ENCODE measurements at places on chromosomes 12 and 14. TPM values are rescaled to one million over a fixed set of nuclear protein-coding genes. Genes with fewer than 3 reads are reported as not detected.

DNA sequence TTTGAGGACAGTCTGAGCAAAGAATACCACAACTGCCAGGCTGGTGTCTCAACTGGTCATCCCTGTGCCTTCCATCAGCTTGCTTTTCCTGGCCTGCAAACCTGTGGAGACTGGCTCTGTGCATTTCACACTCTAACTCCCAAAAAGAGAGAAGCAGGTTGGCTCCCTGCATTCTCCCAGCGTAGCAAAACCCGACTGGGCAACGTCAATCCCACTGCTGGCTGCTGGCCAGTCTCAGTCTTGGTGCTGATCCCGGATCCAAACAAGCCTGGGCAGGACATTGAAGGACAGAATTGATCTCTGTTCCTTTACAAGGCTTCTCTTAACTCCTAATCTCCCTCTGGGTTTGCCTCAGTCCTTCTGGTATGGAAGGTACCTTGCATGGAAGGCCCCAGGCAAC lies 65.4 kb downstream of the FZD10 start:
- no peak for DNase-seq

- no peak for DNase-seq
These were observed 133.4 kb downstream of the KCNA5 start for GRCh38 chr12:5177096-5177495.

- no peak for DNase-seq
These were observed 3.5 kb upstream of the NID2 start for GRCh38 chr14:52072266-52072780.

DNA sequence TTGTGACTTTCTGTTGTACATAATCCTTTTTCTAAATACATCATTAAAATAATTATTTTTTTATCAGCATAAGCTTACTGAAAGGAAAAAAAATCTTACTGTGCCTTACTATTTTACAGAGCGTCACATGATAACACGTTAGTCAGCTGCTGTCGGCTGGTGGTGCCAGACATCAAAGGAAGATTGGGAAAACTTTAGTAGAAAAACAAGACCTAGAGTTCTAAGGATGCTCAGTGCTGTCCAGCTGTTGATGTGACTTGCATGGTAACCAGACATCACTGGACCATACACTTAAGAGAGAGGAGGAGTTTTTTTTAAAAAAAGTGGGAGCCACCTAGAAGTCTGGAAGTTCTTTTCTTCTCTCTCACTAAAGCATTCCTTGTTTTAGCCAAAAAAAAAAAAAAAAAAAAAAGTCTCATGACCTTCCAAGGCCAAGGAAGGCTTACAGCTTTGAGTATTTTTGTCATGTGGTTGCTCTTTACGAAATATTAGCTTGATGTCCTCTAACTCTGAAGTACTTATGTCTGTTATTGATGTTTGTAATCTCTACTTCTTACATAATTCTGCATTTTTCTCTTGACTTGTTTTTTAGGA lies 4.5 kb downstream of the RASSF8 start:
- no peak for DNase-seq

- no peak for DNase-seq
These were observed 104.3 kb upstream of the TMCC3 start for GRCh38 chr12:94754653-94755052.

GRCh38 chr12:90794212-90794611 lies 160.8 kb downstream of the CCER1 start:
- no peak for DNase-seq

GRCh38 chr12:112843287-112843686 lies 51.7 kb downstream of the RPH3A start:
- DNase-seq = no peak

DNA sequence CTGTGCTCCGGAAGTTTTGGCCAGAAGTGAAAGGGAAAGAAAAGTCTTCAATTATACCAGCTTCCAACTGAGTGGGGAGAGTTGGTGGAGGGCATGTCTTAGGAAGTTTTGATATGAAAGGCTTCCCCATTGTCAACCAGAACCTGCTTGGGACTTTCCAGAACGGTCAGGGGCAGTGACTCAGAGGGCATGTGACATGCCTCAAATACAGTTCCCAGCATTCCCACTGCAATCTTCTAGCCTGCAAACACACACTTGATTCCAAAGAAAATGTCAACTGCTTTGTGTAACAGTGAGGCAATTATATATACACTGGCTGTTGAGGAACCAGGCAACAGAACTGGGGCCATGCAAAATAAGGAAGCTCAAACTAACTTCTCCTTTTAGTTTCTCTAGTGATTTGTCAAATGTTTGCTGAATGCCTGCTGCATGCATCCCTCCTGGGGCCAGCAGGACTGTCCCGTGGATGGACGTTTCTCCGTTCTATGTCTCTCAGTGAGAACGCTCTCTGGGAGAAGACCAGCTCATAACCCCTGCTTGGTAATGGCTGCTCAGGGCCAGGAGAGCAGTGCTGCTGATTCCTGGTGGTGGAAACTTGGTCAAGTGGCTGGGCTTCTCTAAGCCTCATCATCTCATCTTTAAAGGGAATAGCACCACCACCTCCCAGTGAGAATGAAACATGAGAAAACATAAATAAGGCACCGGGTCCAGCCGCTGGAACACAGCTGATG lies 18.3 kb downstream of the SLC25A47 start:
- DNase-seq = no peak

- DNase-seq = no peak
These were observed 169.2 kb upstream of the MYL2 start for GRCh38 chr12:111089616-111090015.

GRCh38 chr14:94408546-94409095 lies 20.2 kb upstream of the SERPINA1 start:
- DNase-seq = no peak

- no peak for DNase-seq
These were observed 126.1 kb downstream of the SLC38A6 start for GRCh38 chr14:61106959-61107641.

DNA sequence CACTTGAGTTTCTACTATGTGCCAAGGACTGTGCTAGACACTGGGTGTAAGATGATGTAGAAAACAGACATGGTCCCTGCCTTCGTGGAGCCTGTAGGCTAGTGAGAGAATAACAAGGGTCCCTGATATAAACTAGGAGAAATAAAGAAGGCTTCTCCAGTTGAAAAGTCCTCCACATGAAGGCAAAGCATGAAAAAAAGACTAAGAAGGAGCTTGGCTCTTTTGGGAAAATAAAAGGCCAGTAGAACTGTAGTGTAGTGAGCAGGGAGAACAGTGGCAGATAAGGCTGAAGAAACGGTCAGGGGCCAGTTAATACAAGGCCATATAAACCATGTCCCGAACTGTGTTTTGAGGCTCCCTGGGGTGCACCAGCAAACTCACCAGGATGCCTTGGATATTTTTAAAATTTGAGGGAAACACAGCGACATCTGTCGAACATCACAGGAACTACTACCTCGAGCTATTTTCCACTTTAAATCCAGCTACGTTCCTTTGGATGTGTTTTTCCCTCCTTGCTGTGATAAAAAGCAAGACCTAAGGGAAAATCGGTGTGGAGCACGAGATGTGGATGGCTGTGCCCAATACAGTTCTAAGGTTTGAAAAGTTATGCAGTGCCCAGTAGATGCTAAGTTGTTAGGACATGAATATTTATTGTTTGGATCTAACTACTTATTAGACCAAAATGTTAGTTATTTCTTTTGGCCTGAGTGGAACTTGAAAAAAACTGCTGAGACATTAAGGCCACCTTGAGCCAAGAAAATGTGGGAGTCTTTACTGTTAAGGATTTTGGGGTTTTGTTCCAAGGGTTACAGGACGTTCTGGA lies 8.5 kb upstream of the CFL2 start:
- DNase-seq = peak; percentile 22

DNA sequence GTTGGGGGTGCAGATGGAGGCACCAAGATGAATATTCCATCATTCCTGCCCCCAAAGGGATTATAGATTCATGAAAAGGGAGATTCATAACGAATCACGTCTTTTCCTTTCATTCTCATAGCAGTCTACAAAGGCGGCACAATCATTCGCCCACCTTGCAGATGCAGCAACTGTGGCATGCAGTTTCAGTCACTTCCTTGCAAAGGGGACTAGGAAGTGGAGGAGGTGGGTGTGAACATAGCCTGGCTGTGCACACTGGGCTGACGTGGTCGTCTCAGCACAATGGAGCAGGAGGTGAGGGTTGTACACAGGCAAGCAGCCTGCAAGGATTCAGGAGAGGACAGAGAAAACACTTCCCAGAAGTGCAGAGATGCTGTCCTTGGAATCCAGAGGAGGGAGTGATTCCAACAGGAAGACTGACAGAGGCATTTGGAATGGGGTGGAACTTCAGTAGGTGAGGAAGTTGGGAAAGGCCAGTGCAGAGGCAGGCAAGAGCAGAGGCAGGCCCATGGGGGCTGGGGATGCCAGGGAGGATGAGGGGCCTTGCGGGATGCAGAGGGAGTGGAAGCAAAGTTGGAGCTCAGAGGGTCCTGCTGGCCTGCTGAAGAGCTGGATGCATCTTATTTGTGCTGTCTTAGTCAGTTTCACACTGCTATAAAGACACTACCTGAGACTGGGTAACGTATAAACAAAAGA lies 21.9 kb upstream of the PPP2R5C start:
- DNase-seq = no peak

- no peak for DNase-seq
These were observed 25.8 kb downstream of the ACADS start for GRCh38 chr12:120751389-120751788.

DNA sequence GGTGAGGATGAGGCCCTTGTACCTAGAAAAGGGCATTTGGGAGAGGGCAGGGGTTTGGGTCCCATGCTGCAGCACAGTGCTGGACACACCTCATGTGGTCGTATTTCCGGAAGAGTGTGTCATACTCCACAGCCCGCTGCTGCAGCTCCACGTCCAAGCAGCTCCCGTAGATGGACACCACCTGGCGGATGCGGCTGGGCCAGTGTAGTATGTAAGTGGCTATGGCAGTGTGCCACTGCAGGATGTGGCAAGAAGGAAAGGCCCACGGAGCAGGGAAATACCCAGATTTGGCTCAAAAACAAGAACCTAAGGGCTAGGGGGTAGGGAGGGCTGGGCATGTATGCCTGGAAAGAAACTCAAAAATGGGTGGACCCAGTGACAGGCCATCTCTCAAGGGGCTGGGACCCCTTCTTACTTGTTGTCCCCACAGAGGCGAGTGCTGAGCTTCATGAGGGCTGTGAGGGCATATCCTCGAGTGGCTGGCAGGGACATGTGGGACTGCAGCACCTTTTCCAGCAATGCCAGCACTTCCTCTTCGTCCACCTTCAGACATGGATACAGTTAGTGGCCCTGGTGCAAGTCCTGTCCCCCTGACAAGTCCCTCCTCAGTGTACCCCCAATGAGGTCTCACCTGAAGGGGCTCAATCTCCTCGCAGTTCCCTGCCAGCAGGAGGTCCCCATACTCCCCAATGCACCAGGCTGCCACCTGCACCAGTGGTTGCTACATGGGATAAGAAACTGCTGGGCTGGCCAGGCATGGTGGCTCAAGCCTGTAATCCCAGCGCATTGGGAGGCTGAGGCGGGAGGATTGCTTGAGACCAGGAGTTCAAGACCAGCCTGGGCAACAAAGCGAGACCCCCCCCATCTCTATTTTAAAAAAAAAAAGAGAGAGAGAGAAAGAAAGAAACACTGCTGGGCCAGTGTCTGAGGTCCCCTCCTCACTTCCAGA lies 5.4 kb downstream of the AP1G2 start:
- no peak for DNase-seq

GRCh38 chr14:68976160-68977067 lies 2.7 kb downstream of the ACTN1 start:
- DNase-seq = no peak

- DNase-seq = no peak
These were observed 6.1 kb downstream of the CHD8 start for GRCh38 chr14:21449899-21450216.

- DNase-seq = no peak
These were observed 2.3 kb upstream of the ITGA5 start for GRCh38 chr12:54421175-54421878.

GRCh38 chr14:102538602-102539543 lies 29.3 kb upstream of the ANKRD9 start:
- DNase-seq = no peak

DNA sequence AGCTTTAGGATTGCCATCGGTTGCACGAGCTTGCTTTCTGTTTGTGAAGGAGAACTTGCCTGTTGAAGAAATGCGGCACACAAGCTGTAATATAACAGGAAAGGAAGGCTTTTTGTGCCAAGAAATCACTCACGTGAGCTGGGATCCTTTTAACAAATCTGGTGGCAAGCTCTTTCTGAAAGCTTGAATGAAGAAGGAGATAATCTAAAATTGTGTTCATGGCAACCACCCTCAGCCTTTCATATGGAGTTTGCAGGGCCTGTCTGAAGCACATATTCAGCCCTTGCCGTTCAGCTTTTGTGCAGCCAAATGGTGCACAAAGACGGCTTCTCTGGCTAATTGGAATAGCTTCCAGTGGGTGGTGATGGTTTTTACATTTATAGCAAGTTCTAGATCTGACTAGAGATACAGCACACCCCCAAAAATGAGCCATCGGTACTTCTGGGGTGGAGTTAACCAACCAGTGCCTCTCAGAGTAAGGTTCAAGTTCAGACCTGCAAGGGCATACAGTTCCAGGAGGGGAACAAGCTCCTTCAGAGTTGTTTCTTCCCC lies 107.4 kb downstream of the AEBP2 start:
- no peak for DNase-seq

GRCh38 chr14:75980856-75981255 lies 939 bp downstream of the TGFB3 start:
- DNase-seq = no peak

DNA sequence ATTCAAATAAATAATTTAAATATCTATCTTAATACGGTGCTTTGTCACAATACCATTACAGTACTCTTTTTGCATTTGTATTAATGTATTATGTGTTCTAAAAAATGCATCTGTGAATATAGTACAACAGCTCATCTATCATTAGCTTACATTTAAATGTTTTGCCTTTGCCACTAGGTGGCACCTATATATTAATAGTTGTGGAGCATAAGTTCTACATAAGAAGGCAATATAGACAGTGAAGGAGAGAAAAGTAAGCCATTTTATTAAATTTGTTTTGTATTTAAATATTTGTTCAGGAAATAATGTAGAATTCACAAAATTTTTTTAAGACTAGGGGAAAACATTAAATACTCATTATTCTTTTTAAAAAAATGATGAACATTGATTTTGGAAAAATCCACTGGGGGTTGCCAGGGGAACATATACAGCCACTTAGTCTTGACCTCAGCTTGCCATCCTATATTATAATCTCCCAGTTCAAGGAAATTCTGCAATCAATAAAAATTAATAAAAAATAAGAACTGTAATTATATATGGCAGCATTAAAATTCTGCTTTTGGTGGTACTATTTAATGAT lies 9.8 kb downstream of the CCER1 start:
- no peak for DNase-seq

DNA sequence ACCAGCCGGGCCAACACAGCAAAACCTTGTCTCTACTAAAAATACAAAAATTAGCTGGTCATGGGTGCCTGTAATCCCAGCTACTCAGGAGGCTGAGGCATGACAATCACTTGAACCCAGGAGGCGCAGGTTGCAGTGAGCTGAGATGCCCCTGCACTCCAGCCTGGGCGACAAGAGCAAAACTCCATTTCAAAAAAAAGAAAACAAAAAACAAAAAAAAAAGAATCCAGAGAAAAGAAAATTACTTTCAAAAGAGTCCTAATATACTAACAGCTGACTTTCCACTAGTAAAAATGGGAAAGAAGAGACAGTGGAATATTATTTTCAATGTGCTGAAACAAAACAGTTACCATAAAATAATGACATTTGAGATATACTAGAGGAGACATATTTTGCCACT lies 8.3 kb upstream of the INSM2 start:
- DNase-seq = no peak

Gene CIROP
- total RNA-seq = not detected

Gene TMEM233
- not detected for total RNA-seq

Gene C12orf42
- total RNA-seq = 3.9 TPM

Gene INHBC
- total RNA-seq = 0.20 TPM

Gene RFLNA
- total RNA-seq = not detected

Gene LMNTD1
- total RNA-seq = not detected

Gene MPHOSPH9
- 84.5 TPM for total RNA-seq

Gene DHRS2
- total RNA-seq = not detected

Gene CARMIL3
- total RNA-seq = 0.11 TPM

Gene TEX22
- 1.3 TPM for total RNA-seq

Gene MYH7
- total RNA-seq = not detected

Measured in CD4-positive, alpha-beta T cell (primary cell).